ENCODE measurements at places on chromosomes 6 and 20. TPM values are rescaled to one million over a fixed set of nuclear protein-coding genes. Genes with fewer than 3 reads are reported as not detected.

Gene RPL7L1
- 88.2 TPM for polyA plus RNA-seq

Gene CPXM1
- polyA plus RNA-seq: not detected

Gene GPLD1
- 0.09 TPM for polyA plus RNA-seq

Gene TMEM63B
- polyA plus RNA-seq: 14.1 TPM

Gene SCGN
- not detected for polyA plus RNA-seq

Gene GSTA3
- not detected for polyA plus RNA-seq

Gene LAMA4
- polyA plus RNA-seq: 331 TPM

Gene PLA2G7
- not detected for polyA plus RNA-seq

Gene ZSCAN12
- 0.88 TPM for polyA plus RNA-seq

Gene PAK5
- polyA plus RNA-seq: not detected

Gene FNDC1
- polyA plus RNA-seq: 8.6 TPM

Gene GPR6
- not detected for polyA plus RNA-seq

Gene DSN1
- 15.6 TPM for polyA plus RNA-seq

Gene CEP57L1
- 26.1 TPM for polyA plus RNA-seq

- no peak for DNase-seq
Observed at GRCh38 chr6:130306377-130306776, 59.4 kb upstream of the TMEM200A start.

DNA sequence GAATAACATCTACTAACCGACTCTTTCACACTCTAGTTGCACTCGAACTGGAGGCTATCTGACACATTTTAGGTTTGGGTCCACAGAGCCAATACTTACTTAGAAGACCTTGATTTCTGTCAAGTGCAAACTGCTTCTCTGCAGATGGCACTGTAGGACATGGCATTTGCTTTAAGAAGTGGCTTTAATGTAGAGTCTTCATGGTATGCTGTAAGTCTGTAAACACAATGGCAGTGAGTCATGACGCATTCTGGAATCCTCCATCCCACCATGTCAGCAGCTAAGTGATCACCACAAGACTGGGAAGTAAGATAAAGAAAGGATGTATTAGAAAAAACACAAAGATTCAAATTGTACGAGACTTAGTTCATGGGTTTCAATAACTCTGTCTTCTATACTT lies 377.0 kb upstream of the NOX3 start:
- no peak for DNase-seq

- no peak for DNase-seq
Observed at GRCh38 chr6:62236784-62237183, 49.2 kb downstream of the KHDRBS2 start.

- no peak for DNase-seq
Observed at GRCh38 chr20:39004508-39004907, 42.4 kb downstream of the DHX35 start.

- no peak for DNase-seq
Observed at GRCh38 chr20:58053391-58054055, 174.9 kb downstream of the ANKRD60 start.

DNA sequence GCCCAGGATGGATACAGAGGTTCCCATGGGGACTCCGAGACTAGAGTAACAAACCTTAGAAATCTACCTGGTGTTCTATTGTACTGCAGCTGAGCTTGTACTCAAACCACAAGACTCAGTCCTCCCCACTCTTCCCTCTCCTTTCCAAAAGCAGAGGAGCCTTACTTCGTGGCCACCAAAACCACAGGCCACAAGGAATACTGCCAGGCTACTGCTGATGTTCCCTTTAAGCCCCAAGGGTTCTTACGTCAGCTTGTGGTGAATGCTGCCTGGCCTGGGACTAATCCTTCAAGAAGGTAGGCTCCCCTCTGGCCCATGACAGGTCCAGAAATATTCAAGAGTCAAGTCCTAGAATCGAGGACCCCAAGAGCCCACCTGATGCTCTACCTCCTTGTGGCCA lies 10.5 kb upstream of the DEFB128 start:
- DNase-seq: peak; percentile 17

DNA sequence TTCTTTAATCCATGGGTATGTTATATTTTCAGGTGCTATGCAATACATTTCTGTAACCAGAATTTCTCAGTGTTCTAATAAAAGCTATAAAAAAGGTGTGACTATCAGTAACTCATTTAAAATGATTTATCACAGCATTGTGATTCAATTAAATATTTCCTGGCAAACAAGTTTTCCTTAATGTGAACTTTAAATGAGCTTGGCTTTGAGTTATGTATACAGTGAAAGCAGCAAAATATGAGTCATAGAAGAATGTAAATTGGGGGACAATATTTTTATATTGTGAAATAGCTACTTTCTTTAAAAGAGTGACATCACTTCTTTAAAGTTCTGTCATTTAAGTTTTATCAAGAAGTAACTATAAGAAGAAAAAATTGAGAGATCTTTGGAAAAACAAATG lies 484.9 kb upstream of the MAN1A1 start:
- no peak for DNase-seq

GRCh38 chr6:67974931-67975330 lies 660.2 kb upstream of the ADGRB3 start:
- DNase-seq: no peak

- DNase-seq: no peak
Observed at GRCh38 chr20:46028772-46029371, at the start of gene SLC12A5. TSS of gene SLC12A5 (plus strand) at chr20:46029215. CDS start at chr20:46029345, 130 bp downstream.

- DNase-seq: peak; percentile 55
Observed at GRCh38 chr20:32585011-32585585, at the start of gene NOL4L. TSS of gene NOL4L (minus strand) at chr20:32585333. CDS start at chr20:32584890, 443 bp downstream.

DNA sequence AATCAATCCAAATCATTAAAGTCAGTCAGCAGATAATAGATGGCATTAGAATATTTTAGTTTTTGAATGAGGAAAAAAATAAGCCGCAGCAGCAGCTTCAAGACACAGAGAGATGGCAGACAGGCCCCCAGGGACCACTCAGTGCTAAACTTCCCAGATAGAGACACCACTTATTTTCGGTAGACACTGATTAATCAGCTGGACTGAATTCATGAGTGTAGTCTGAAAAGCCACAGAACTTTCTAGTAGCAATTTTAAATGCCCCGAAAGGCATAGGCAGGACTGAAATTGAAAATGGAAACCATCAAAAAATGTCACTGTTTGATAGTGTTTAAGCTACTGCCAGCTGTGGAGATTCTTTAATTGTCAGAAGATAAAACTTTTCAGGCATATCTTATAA lies 3.1 kb upstream of the CLDN20 start:
- DNase-seq: no peak

DNA sequence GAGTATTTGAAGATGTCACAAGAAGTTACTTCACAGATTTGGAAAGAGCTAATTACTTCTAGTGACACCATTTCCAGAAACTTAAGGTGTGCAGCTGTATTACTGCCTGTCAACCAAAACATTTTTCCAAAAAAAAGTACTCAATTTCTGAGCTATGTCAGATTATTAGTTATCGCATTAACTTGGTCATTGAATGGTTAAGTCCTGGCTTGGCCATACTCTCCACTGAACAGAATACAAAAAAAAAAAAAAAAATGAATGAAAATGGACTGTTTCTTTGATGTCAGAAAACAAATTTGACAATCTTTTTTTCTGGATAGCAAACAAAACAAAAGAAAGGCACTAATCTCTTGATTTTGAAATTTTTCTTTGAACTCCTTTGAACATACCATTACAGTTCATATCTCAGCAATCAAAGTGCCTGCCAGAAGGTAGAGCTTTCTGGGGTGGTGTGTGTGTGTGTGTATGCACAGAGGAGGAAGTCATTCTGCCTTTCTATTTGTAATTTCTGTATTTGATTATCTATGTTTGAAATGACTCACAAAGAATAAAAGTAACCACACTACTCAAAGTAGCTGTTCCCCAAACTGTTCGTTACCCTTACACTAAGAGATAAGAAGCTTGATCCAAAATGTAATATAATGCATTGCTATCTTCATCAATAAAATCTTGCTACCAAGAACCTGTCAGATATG lies 210.8 kb upstream of the FUT9 start:
- no peak for DNase-seq

GRCh38 chr20:6732001-6732447 lies 35.5 kb upstream of the BMP2 start:
- DNase-seq: no peak

GRCh38 chr6:86193821-86194220 lies 551.1 kb upstream of the SYNCRIP start:
- DNase-seq: no peak

DNA sequence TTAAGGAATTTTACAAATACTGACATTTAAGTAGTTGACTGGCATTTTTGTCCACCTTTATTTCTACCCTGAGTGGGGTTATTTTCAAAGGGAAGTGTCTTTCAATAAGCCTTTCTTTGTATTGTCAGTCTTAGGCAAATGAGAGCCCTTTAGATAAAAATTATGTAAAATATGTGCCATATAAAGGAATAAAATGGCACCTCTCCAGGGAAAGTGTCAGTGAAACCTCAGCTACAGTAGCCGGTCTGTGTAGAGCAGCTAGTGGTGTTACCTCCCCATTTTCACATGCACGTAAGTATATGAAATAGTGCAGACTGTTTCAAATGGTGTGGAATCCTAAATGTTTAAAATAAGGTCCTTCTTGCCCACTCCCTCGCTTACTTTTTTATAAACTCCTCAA lies 5.0 kb downstream of the FAM217B start:
- peak; percentile 25 for DNase-seq

- DNase-seq: no peak
Observed at GRCh38 chr20:48705240-48706115, 122.3 kb downstream of the PREX1 start.

DNA sequence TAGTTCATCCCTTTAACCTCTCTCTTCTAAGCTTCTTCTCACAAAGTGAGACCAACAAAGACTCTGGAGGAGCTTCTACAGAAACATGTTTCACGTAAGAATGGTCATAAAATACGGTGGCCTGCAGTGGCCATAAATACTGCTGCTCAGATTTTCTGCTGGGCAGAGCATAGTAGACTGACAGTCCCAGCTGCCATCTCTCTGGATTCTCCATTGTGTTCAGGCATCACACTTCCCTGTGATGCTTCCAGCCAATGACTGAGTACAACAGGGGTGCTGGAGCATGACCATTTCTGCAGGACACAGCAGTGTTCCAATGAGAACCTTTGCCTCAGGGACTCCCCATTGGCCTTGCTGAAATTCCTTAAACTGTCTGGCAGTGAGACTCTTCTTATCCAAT lies 392.6 kb downstream of the MMUT start:
- DNase-seq: no peak

DNA sequence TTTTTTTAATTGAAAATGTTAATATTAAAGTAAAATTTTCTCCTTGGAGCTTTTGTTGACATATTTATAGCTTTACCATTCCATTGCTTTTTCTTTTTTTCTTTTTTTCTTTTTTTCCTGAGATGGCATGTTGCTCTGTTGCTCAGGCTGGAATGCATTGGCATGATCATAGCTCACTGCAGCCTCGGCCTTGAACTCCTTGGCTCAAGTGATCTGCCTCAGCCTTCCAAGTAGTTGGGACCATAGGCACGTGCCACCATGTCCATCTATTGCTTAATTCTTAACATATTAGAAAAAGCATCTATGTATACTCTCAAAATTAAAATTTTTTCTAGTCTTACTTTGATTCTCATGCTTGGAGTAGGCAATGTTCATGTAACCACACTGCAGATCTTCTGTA lies 43.0 kb downstream of the RALGAPB start:
- DNase-seq: no peak

DNA sequence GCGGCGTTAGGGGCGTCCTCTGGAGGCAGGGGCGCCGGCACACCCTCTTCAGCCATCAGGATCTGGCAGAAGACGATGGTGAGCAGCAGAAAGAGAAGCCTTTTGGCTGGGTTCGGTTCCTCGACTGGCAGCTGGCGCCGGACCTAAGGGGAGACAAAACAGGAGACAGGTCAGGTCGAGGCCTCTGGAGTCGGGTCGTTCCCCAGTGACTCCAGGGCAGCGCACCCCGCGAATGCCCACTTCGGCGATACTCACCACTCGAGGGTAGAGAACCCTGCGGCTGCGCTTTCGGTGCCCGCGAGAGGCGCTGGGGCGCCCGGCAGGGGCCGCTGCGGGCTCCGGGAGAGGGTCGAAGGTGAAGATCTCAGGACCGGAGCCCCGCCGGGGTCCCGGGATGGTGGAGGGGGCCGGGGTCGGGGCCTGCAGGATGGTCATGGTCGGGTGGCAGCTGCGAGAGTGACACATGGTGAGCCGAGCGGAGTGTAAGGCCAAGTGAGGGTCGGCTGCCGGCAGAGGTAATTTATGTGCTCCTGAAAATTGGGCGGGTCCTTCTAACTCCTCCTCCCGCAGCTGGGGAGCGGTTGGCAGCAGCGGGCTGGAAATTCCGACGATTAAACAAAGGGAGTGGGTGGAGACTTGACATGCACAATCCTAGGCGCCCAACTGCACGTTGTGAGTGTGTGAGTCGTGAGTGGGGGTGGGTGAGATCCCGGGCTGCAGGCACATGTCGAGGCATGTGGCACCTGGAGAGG lies at the start of gene IER3:
Gene IER3, minus strand, starts transcription at position 494 of the 752 bp plus-strand sequence. Its CDS starts 29 bp downstream, at position 465.
- peak; percentile 95 for DNase-seq

GRCh38 chr20:17735959-17736621 lies 36.3 kb downstream of the BANF2 start:
- DNase-seq: peak; percentile 19

DNA sequence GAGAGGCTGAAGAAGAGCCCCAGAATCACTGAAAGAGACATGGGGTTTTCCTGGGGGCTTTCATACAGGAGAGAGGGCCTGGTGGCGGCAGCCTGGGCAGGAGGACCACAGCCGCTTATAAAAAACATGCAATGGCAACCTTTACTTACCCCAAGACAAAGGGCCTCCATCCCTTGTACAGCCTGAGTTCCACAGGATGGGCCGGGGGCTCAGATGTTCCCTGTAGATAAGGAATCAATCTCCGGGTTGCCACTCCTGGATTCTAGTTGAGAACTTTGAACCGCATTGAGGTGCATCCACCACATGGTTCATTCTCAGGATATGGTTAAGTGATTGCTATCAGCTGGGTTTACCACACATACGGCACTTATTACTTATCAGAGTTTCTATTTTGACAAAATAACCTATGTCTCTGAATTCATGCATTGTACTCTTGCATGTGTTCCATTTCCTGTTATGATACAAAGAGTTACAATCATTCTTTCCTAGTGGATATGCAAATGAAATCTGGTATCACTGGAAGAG lies 677.6 kb downstream of the KIF16B start:
- DNase-seq: no peak

DNA sequence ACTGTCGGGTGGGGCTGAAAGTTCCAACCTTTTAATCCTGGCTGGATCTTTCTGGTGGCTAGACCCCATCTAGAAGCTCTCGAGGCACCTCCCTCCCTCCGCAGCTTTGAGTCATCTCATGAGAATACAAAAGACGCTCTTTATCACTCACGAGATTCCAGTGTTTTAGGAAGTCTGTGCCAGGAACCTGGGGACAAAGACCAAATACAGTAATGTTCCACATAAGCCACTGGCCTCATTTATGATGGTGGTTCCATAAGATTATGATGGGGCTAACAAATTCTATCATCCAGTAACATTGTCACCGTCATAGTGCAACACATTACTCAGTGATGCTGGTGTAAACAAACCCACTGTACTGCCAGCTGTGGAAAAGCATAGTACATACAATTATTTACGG lies 48.7 kb downstream of the NCOA7 start:
- DNase-seq: no peak

DNA sequence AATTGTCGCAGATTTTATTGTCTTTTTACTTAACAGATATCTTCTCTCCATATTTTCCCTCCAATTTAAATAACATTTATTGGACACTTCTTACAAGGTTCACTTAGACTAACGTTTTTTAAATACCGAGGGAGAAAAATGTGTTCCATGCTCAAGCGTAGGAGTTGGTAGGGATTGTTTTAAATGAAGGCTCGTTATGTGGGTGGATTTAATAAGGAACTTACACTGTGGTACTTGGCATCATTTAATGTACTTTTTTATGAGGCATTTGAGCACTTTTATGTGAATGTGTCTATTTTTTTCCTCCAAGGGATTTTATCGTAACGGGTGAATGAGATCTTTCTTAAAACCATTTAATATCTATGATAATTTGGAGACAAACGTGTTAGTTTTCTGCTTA lies 125.0 kb upstream of the MTHFD1L start:
- DNase-seq: no peak
